ENCODE measurements at places on chromosomes 6 and 20.

GRCh38 chr6:90274451-90275030, 22.1 kb downstream of the BACH2 start:
- DNase-seq, result no peak

DNA sequence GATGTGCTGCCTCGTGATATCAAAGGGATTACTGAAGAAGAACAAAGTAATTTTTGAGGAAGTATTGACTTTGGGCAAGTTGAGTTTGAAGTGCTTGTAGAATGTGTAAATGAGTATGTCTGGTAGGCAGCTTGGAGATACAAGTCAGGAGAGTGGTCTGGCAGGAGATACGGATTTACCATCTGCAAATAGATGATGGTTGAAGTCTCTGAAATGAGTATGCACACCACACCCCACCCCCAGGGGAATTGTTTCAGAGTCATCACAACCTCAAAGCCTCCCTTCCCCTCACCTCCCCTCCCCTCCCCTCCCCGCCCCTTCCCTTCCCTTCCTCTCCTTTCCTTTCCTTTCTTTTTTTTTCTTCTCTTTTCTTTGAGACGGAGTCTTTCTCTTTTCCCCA, 16.4 kb upstream of the MCUR1 start:
- DNase-seq, result no peak

- no peak for DNase-seq
These were observed 263.4 kb downstream of the UTRN start for GRCh38 chr6:144548536-144548935.

DNA sequence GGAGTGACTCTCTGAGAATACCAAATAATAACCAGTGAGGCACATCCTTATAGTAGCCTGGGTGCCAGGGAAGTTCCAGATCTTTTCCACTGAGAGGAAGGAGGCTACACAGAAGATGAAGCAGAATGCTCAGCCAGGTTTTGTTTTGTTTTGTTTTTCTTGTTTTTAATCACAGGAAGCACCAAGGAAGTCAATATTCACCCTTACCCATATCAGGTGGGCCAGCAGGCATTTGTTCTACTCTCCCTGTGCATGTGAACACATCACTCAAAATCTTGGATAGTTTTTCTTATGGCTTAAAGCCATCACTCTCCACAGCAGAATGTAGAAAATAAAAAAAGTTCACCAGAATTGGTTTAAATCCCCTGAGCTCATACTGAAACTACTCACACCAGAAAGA, 10.5 kb downstream of the SLC17A1 start:
- DNase-seq, result no peak

All from AG08396 (cell line).